ENCODE measurements at places on chromosomes 2 and 18.

GRCh38 chr2:217960351-217960750 lies 42.4 kb downstream of the TNS1 start:
- DNase-seq, result no peak

DNA sequence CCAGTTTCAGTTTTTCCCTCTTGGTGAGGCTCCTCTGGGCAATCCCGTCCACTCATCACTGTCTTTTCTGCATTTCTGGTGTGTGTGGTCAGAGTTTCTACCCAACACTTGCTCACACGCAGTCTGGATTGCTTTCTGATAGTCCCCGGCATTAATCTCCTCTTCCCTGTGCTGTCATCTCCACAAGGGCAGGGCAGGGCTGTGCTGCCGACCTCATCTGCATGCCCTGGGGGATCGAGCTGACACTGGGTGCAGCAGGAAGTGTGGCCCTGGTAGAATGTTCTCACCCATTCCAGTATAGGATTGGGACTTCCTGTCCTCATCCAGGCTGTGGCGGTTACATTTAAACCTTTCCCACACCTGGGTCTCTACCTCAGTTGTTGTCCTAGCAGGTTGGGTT lies 80.0 kb upstream of the FAM136A start:
- DNase-seq, result no peak

GRCh38 chr2:31674446-31674845 lies 93.7 kb upstream of the SRD5A2 start:
- no peak for DNase-seq

- DNase-seq, result no peak
Observed at GRCh38 chr2:118250463-118250862, 162.2 kb downstream of the INSIG2 start.

DNA sequence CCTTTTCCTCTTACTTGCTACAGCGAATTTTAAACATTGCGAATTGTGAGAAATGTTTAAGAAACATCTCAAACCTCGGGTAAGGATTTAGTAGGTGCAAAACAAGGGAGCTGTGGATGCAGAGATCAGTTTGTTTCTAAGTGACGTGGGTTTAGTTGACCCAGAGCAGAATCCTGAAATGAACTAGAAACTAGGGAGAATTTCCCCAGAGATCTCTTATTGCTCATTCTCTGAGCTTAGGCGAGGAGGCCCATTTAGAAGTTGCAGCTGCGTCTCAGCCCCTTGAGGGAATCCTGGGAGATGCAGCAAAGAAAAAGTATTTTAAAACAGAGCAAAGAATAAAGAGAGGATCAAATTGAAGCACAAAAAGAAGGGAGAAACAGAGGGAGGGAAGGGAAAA lies 29.3 kb downstream of the FAM124B start:
- DNase-seq, result no peak

- DNase-seq, result no peak
Observed at GRCh38 chr2:211996857-211997256, 541.7 kb downstream of the ERBB4 start.

- DNase-seq, result no peak
Observed at GRCh38 chr2:230413479-230413878, 2.5 kb upstream of the SP100 start.

- no peak for DNase-seq
Observed at GRCh38 chr2:667332-667999, 9.7 kb downstream of the TMEM18 start.

DNA sequence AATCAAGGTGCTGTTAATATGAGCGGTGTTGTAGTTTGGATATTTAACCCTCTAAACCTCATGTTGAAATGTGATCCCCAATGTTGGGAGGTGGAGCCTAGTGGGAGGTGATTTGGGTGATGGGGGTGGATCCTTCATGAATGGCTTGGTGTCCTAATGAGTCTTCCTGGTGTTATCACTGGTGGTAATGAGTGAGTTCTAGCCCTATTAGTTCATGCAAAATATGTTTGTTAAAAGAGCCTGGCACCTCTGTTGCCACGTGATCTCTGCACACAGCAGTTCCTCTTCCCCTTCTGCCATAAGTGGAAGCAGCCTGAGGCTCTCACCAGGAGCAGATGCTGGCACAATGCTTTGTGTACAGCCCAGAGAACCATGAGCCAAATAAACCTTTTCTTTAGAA lies 158.4 kb downstream of the FMNL2 start:
- DNase-seq, result no peak

DNA sequence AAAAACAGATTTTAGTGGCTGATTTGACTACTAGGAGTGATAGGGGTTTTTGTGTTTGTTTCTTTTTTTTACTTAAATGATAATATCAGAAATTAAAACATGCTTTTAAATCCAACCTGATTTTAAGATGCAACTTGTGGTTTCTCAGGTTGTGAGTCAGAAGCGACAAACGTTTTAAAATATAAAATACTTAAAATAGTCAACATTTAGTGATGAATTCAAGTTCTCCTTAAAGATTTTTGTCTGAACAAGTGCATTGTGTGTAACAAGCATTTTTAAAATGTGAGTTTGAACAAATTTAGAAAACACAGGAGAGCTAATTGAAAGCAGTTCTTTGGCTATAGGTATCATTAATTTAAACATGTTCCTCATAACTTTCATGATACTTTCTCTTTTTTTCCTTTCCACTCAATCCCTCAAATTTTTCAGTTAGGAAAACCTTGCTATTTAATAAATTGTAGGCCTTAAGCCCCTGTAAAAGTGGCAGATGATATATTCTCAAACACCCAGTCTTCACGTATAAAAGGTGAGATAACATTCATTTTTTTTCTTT lies 3.6 kb downstream of the TBR1 start:
- DNase-seq, result no peak

GRCh38 chr2:56107502-56108220 lies 76.1 kb upstream of the CCDC85A start:
- DNase-seq, result no peak

DNA sequence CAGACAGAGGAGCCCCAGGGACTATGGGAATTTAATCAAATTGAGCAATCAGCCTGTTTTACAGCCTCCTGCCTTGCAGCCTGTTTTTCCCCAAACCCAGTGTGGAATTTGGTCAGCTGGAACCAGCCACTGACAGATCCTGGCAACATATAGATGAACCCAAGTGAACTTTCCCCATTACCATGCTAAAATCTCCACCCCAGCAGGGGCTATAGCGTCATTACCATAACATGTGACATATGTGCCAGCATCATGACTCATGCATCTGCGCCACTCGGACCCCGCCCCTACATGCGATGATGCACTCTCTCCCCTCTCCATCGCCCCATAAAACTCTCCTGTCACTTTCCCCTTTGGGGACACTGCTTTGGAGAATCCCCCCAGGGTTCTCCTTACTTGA lies 17.3 kb upstream of the FEZ2 start:
- no peak for DNase-seq

- no peak for DNase-seq
Observed at GRCh38 chr2:72271766-72272641, 124.3 kb upstream of the CYP26B1 start.

GRCh38 chr2:191581003-191581402 lies 96.9 kb upstream of the NABP1 start:
- DNase-seq, result no peak

DNA sequence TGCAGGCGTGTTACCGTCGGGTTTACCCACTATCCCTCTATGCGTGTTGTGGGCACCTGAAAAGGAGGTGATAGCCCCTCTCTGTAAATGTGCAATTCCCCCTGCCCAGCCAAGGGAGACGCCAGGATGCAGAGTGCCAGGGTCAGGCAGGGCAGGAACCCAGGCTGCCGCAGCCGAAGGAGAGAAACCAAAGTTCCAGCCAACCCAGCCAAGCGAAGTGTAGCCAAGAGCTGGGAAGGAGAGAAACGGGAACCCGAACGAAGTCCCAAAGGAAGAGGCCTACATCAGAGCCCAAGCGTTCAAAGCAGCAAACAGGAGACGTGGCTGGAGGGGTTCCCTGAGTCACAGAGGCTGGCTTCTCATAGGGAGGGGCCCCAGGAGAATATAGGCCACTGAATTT lies 24.2 kb upstream of the SPR start:
- no peak for DNase-seq

DNA sequence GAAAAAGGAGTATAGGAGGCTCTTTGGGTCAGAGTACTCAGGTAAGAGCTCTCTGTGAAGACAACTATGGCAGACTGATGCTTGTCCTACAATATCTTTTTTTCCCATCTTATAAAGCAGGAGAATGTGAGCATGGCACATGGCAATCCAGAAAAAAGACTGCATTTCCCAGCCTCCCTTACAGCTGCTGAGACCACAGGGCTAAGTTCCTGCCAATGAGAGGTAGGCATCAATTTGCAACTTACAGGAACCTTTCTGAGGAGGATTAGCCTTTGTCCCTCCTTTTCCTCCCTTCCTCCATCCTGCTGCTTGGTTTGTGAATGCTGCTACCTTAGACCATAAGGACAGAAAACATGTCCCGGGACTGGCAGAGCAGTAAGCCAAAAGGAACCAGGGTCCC lies 37.8 kb upstream of the ST8SIA5 start:
- no peak for DNase-seq

GRCh38 chr2:8581234-8581561 lies 100.7 kb upstream of the ID2 start:
- no peak for DNase-seq

DNA sequence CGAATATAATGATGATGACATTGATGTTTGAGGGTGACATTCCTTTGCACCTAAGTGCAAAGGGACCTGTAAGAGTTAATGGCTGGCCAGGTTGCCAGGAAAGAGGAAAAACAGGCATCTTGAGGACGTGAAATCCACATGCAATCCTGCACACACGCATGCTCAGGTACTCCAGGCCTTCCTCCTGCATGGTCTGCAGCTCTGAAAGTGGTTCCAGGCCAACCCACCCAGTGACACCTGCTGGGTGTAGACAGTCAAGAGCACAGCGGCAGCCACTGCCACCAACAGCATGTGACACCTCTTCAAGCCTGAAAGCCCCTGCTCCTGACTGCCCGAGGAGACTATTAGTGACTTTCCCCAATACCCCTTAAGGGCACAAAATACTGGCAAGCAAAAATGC lies 101.6 kb downstream of the PIEZO2 start:
- DNase-seq, result no peak

DNA sequence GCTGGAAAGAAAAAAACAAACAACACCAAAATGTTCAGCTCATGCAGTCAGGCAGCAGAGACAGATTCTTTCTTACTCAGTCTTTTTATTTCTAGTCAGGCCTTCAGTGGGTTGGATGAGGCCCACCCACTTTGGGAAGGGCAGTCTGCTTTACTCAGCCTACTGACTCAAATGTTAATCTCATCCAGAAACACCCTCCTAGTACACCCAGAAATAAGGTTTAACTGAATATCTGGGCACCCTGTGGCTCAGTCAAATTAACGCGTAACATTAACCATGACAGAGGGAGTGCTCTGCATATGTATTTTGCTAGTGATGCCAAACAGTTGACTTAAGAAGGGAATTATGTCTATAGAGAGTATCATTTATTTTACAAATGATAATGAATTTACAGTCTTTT lies 401.6 kb downstream of the PARD3B start:
- DNase-seq, result no peak

DNA sequence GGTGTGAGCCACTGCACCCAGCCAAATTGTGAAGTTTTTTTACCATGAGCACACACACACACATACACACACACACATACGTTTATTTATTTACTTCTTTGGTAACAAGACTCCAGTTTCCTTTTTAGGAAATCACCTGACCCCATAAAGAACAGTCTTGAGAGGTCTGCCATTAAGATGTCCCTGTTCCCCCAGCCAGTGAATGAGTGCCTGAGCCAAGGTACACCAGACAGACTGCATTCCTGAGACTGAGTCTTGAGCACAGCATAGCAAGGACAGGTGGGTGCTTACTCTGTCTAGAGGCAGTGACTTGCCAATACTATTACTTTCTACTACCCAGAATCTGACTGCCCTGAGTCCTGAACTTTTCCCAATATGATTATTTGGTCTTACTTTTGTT lies 167.2 kb upstream of the SATB2 start:
- no peak for DNase-seq

- DNase-seq, result no peak
Observed at GRCh38 chr2:35081001-35081621, 1274.5 kb upstream of the CRIM1 start.

DNA sequence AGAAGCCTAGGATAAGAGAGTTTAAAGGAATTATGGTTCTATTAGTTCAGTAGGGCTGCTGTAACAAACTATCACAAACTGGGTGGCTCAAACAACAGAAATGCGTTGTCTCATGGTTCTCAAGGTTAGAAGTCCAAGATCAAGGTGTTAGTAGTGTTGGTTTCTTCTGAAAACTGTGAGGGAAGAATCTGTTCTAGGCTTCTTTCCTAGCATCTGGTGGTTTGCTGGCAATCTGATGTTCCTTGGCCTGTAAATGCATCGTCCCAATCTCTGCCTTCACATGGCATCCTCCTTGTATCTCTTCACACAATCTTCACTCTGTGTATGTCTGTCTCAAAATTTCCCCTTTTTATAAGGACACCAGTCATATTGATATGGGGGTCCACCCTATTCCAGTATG lies 76.3 kb downstream of the MDH1 start:
- DNase-seq, result no peak

DNA sequence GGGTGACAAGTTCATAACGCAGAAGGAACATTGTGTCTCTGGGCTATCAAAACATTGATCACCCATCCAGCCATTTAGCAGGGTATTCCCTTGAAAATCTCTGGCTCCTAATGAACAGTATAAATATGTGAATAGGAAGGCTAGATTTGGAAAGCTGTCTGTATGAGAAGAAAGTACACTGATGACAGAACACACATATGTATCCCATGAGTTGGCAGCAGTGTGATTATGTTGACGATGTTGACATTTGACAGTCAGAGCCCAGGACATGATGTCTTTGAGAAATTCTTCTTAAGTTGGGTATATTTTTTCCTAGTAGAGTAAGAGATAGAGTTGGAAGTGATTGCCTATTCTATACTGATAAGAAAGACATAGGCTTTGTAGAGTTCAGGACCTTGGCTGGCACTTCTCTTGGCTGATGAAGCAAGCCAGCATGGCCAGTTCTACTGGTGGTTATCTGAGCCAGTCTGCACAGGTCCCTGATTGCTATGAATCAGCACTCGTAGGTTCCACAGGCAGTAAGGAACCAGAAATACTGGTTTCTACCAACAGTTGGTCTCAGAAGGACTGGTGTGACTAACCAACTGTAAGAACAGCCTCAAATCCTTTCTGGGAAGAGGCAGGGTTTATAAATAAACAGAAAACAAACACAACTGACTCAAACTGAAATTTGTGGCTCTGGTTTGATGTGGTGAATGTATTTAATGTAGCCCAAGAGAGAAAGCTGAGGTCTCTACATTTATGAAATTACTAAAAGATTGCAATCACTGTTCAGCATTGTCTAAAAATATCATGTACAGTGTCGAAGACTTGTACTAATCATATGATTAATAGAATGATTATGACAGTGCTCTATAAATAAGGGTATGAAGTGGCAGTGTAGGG lies 43.9 kb upstream of the RAPH1 start:
- no peak for DNase-seq

- peak; percentile 94 for DNase-seq
Observed at GRCh38 chr18:79912409-79912991, 39.0 kb downstream of the SLC66A2 start.

DNA sequence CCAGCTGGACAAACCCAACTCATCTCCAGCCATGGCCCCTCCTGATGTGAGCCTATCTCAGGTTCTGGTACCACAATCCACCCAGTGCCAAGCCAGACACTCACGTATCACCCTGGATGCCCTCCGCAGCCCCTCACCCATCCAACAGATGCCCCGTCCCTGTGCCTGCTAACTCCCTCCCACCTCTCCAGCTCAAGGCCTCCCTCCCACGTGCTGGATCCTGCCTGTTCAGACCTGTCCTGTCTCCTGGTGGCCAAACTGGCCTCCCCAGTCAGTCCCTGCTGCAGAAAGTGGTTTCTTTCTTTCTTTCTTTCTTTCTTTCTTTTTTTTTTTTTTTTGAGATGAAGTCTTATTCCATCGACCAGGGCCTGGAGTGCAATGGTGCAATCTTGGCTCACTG lies 86.2 kb downstream of the RRM2 start:
- no peak for DNase-seq

Measured in vagina (tissue), 2 donors.